Cortex of kidney (tissue), 1 donor: ENCODE measurements at places on chromosomes 1 and 21.

DNA sequence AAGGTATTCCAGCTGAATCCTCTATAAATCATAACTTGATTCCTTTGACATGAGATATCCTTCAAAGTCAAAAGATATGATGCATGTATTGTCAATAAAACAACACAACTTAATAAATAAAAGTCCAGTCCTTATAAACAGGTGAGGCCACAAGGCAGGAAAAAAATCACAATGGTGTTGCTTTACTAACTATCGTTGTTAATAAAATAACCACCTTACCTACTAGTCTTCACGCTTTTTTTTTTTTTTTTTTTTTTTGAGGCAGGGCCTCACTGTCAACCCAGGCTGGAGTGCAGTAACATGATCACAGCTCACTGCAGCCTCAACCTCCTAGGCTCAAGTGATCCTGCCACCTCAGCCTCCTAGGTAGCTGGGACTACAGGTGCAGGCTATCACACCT is at the start of gene TMEM81:
Gene TMEM81, minus strand, starts transcription at position 101 of the 400 bp plus-strand sequence. CDS start 140 bp downstream, outside the sequence.
- no peak for DNase-seq

DNA sequence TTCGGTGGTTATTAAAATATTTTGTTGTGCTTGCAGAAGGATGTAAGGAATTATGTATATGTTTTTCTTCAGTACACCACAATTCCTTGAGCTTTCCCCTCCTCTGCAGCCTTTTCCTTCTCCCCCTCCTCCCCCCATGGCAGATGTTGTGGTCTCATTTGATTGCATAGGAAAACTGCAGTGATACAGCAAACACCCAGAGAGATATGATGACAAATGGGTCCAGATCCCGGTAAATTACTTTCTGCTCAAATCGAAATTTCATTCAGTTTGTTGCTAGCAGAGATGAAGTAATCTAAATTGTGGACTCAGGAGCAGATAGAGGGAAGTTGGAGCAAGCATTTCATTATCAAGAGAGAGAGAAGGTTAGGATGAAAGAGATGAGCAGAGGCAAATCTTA is 9.9 kb downstream of the LMO4 start:
- DNase-seq, result no peak

GRCh38 chr1:229091721-229092136 is 179.2 kb upstream of the RAB4A start:
- DNase-seq, result no peak

DNA sequence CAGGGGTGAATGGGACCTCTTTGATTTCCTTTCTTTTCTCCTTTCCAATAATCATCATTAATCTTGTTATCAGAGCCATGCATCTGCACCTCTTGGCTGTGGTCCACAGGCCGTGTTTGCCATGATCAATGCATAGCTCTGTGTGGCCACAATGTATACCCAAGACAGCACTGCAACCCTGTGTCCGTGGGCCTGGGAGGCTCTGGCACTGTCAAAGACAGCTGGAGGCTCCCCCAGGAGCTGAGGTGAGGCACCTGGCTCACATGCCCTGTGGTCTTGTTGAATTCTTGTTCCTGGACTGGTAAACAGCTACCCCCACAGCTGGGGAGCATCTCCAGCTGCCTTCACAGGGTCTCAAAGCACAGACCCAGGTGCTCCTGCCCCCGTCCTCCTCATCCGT is 67.2 kb upstream of the SELENON start:
- DNase-seq, result no peak

- DNase-seq, result no peak
Observed at GRCh38 chr1:232890340-232890943, 60.0 kb upstream of the NTPCR start.

- DNase-seq, result no peak
Observed at GRCh38 chr21:45888386-45889009, 93.1 kb upstream of the COL6A1 start.

- DNase-seq, result no peak
Observed at GRCh38 chr1:68917456-68917855, 420.6 kb upstream of the DEPDC1 start.

DNA sequence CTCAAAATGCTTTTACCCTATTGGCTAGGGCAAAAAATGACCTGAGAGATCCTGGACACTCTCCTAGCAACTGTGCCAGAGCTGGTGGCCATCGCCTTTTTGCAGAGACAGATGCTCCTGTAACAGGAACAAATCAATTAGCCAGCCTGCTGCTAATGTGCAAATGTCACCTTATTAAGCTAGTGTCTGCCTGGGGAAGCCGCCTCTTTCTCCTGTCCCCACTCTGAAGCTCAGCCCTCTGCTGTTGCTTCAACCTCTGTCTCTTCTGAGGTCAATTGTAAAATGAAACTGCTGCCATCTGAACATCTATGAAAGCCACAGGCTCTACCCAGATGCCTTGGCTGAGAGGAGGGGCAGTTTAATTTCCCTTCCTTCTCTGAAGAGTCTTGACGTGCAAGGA is 85.5 kb upstream of the CACNA1E start:
- no peak for DNase-seq

- no peak for DNase-seq
Observed at GRCh38 chr1:228309326-228310067, 97.1 kb downstream of the TRIM11 start.

GRCh38 chr1:41390166-41390565 is 28.9 kb downstream of the FOXO6 start:
- DNase-seq, result no peak

DNA sequence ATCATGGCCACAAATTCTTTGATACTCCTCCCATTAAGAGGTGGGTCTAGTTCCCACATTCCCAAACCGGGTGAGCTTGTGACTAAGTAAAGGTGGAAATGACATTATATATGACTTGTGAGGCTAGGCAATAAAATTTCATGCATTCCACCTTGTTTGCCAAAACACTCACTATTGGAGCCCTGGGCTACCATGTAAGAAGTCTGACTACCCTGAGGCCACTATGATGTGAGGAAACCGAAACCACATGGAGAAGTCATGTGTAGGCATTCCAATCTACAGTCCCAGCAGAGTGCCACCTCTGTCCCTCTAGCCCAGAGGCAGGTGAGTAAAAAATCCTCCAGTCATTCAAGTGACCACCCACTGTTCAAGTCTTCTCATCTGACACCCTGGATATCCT is 17.9 kb upstream of the SMG7 start:
- DNase-seq, result no peak

GRCh38 chr1:230125640-230126528 is 58.8 kb downstream of the GALNT2 start:
- no peak for DNase-seq

- DNase-seq, result no peak
Observed at GRCh38 chr21:34647555-34647954, 21.2 kb upstream of the CLIC6 start.

DNA sequence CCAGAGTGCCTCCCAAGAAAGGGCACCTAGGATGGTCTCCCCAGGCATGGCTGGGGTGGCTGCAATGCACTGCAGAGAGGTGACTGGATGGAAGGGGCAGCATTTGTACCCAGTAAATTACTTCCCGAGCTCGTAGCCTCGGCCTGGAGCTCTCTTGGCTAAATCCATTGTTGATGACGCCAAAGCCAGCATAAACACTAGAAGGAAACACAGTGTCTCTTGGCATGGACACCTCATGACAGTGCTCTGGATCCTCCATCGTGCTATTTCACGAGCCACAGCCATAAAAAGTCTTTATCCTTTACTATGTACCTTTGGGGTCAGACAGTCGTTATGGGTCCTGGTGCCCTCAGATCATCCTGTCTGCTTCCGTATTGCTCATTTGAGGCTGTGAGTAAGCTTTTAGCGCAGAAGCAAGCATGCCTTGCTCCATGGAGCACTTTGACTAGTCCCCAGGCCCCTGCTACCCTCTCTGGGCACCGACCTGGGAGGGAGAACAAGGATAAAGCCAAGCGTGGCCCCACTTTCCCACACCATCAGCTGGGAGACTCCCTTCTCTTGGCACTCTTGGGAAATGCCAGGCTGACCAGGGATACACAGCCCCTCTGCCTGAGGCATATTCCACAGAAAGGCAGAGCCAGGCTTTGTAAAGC is 10.3 kb upstream of the PRELP start:
- no peak for DNase-seq
